ENCODE measurements at places on chromosomes 16 and 17.

DNA sequence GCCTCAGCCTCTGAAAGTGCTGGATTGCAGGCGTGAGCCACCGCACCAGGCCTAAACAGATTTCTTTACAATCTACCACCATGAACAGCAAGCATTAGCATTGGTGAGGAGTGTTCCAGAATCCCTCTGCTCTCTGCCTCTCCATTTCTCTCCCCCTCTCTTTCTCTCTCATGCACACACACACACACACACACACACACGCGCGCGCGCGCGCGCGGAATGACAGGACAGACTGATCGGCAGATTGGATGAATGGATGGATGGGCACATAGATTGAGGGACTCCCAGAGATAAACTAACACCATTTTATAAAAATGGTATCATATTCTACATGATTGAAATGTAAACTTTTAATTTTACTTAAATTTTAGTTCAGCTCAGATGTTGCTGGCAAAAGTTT, 3.3 kb downstream of the CARD14 start:
- DNase-seq = no peak

- no peak for DNase-seq
Observed at GRCh38 chr16:24062270-24062817, 193.8 kb upstream of the CACNG3 start.

DNA sequence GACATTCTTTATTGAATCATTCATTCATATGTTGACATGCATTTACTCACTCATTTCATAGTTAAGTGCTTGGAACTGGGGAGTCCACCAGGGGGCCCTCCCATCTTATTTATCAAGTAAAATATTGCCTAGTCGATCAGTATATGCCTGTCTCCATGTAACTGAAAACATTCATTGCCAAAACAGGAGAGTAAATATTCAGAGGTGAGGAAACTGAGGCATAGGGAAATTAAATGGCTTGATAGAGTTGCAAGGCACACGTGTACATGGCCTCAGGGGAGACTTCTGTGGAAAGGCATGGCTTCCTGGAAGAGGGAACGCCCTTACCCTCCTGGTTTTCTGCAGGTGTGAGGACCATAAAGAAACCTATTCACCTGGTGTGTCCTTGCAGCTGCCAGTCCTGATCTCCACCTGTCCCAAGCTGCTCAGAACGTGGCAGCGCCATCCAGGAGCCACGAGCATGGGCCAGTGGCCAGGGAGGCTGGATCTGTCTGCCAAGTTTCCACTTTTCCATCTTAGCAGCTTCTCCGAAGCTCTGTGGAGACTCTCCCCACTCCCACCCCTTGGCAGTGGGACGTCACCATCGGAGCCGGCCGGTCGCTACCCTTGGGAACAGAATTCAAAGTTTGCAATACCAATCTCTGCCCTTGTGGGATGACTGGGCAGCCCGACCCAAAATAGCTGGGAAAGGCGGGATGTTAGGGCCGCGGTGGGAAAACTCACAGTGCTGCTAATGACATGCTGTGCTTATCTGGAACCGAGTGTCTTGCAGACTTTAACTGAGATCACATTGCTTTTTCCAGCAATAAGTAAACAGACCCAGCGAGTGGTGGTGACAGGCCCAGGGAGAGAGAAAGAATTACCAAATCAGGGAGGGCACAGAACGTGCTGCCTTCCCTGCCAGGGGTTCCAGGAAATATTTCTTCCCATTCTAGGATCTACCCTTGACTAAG, 4.1 kb upstream of the C1QTNF1 start:
- peak; percentile 91 for DNase-seq

GRCh38 chr17:31158746-31159377, 64.1 kb downstream of the NF1 start:
- DNase-seq = no peak

GRCh38 chr17:66714046-66715023, 120.6 kb upstream of the CACNG5 start:
- no peak for DNase-seq

GRCh38 chr17:47621293-47622179, 28.2 kb upstream of the KPNB1 start:
- peak; percentile 90 for DNase-seq
